ENCODE measurements at places on chromosomes 2 and 18.

DNA sequence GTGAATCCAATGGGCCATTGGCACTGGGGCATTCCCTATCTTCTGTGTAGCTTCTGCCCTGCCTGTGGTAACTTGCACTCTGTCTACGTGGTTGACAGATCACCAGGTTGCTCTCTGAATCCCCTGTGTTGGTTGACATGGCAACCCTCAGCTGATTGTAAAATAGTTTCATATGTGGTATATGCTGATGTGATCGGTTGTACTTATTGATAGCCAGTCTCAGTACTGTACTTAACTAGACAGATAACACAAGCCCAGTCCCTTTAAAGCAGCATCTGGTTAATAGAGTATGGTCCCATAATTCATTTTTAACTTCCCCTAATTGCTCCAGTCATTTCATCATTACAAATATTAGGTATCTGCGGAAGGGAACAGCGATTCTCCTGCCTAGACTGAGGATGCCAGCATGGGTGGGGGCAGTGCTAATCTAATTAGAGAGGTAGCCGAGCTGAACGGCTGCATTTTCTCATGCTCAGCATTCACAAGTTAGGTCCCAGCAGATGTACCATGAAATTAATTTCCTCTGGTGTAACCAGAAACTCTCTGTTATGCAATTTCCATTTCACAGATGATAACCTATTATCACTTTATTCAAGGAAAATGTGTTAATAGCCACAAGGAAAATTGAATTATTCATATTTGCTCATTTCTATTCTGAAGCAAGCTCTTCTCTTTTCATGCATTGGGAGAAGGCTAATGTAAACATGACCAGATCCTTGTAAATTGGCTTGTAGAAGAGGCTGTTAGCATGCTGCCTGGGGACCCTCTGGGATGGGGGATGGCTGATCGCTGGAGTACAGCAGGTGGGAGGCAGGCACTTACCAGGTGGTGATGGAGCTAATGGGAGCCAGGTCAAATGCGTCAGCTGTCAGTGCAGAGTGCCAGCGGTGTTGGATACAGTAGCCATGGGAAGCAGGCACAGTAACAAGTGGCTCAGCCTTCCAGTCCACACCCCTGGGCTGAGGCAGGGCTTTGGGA is 608.3 kb downstream of the GALR1 start:
- no peak for DNase-seq

DNA sequence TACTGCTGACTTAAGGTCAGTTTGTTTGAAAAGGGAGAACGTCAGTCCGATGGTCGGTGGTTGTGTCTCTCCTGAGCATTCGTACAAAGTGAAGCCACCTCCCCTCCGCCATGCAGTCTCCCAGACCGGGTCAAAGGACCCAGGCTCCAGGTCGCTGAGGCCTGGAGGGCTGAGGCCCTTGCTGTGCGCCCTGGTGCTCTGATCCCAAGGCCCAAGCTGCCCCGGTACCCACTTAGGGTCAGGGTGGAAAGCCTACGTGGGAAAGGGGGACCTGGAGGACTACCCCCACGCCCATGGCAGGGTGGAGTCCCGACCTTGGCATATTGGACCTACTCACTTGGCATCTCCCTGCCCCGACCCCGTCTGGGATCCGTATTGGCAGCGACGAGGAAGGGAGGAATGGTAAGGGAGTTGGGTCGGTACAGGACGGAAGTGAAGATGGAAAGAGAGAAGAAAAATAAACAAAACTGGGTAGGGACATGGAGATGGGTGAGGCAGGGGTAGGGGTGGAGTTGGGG is 8.0 kb upstream of the SIX3 start:
- DNase-seq: no peak

DNA sequence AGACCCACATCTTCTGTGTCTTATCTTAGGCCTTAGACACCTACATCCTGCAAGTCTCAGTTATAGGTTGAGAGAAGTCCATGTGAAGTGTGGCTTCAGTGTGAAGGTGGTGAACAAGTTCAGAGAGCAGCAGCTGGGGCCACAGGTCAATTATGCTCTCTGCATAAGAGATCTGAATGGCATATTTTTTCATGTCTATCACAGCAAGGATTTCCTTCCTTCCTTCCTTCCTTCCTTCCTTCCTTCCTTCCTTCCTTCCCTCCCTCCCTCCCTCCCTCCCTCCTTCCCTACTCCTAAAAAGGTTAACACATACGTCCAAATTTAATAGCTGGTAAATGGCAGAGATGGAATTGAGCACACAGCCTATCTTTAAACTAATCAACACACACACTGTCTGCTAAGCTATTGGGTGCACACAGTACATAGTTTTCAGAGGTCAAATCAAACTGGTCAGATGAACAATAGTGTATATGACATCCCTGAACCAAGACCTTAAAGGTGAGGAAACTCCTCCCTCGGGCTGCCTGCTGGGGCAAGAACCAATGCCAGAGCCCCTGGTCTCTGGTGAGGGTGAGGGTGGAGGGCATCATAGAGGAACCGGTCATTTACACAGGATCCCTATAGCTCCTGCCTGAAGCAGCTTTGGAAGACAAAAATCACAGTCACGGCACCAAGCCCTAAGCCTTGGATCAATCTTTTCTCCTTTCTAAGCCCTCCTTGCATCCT is 240.9 kb downstream of the ICOS start:
- DNase-seq: no peak

DNA sequence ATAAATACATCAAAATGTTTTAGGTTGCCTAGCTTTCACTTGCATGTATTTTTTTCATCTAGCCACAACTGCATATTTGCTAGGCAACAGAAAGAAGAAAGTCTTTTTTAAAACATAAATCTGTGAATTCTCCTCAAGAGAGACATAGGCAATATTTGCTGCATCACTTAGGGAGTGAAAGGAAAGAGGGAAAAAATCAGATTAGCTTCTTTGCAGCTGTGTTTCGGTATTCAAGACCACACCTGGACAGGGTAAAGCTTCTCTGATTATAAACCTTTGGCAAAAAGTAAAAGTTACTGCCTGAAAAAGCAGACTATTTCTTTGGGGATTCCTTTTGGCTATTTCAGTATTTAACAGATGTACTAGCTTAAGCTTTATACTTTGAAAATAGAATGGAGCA is 280.9 kb upstream of the ZSWIM2 start:
- DNase-seq: no peak

- DNase-seq: no peak
Observed at GRCh38 chr18:32889615-32890593, 117.1 kb upstream of the KLHL14 start.

- DNase-seq: no peak
Observed at GRCh38 chr2:156046900-156047299, 285.6 kb downstream of the NR4A2 start.

- no peak for DNase-seq
Observed at GRCh38 chr2:32136097-32136496, 29.6 kb upstream of the SLC30A6 start.

- DNase-seq: no peak
Observed at GRCh38 chr2:184530959-184531358, 67.4 kb upstream of the ZNF804A start.

GRCh38 chr2:97851172-97851571 is 137.8 kb downstream of the ZAP70 start:
- no peak for DNase-seq

DNA sequence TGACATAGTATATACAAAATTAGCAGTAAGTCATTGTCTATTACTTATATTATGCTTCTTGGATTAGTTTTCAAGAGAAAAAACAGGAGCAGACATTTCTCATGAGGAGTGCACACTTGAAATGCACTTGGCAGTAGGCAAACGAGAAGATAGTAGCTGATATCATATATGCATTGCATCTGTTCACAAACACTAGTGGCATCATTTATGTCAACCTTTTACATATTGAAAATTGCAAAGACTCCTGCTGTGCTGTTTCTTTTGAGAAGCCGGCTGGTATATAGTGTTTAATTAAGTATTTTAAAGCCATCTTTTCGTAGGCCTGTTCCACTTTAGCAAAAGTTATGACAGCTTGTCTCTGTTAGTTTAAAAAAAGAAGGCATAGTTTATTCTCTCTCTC is 58.4 kb upstream of the SLC8A1 start:
- DNase-seq: no peak

DNA sequence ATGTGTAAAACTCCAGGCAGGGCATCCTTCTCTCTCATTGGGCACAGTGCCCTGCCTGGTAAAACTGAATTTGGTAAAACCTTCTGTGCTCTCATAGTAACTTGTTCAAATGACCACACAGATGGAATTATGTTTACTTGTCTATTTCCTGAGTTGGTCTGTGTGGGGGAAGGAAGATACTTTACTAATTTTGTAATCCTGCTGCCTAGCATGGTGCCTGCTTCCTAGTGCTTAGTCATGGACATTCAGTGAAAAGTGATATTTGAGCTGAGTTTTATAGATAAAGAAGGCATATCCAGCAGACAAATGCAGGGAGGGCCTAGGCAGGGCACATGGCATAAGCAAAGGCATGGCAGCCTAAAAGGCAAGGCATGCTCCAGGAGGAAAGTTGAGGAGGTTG is 199.4 kb downstream of the FSHR start:
- DNase-seq: no peak

GRCh38 chr2:231928901-231929725 is 2.9 kb upstream of the NPPC start:
- DNase-seq: no peak

DNA sequence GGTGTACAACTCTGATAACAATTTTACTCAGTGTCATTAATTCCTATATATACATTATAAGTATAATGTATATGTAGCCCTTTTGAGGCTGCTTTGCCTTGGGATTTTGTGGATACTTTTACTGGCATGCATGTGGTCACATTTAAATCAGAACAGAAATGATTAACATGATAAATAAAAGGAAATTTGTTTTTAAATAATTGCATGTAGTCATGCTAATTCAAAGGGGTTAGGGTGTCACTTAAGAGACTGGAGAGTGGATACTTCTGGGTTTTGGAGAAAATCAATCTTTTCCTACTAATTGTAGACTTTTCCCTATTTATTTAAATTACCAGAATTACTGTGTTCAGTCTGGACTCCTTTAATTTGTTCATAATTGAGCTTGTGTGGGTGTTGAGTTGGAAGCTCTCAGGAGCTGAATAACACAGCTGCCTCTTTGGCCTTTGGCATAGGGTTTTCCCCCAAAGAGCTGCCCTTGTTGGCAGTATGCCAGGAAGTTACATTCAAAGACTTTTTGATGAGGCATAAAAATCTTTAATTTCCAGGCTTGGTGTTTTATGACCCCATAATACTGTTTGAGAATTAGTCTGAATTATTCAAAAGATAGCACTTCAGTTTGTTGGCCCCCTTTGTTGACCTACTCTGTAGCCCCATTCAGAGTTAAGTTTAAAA is 484.7 kb upstream of the NRP2 start:
- no peak for DNase-seq

DNA sequence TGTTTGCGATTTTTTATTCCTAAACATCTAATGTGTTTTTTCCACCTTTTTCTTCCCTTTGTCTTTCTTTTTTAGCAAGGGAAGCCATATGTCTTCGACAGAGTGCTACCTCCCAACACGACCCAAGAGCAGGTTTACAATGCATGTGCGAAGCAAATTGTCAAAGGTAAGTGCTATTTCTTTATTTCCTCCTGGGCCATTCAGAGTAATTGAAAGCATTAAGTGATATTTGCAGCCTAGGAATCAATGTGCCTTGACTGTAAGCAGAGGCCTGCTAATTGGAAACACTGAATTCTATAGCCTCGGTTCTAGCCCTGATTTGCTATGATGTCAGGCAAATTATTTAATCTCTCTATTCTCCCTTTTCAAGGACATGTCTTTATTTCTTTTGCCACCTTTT is 47.0 kb downstream of the KIF5C start:
- no peak for DNase-seq

- DNase-seq: no peak
Observed at GRCh38 chr2:65417509-65418085, 14.8 kb downstream of the SPRED2 start.

- no peak for DNase-seq
Observed at GRCh38 chr2:155368934-155369333, 670.4 kb downstream of the KCNJ3 start.

DNA sequence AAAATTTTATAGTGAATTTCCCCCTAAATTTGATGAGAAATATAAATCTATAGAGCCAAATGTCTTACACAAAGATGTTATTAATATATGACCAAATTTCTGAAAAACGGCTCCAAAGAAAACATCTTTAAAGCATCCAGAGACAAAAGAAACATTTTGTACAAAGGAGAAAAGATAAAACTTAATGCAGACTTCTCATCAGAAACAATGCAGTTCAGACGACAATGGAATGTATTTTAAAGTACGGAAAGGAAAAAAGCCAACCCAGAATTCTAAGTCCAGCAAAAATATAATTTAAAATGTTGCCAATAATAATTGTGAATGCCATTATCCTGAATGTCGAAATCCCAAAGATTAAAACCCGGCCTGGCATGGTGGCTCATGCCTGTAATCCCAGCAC is 129.4 kb downstream of the MCFD2 start:
- no peak for DNase-seq

- DNase-seq: no peak
Observed at GRCh38 chr2:237403024-237403882, 10.7 kb downstream of the COL6A3 start.

DNA sequence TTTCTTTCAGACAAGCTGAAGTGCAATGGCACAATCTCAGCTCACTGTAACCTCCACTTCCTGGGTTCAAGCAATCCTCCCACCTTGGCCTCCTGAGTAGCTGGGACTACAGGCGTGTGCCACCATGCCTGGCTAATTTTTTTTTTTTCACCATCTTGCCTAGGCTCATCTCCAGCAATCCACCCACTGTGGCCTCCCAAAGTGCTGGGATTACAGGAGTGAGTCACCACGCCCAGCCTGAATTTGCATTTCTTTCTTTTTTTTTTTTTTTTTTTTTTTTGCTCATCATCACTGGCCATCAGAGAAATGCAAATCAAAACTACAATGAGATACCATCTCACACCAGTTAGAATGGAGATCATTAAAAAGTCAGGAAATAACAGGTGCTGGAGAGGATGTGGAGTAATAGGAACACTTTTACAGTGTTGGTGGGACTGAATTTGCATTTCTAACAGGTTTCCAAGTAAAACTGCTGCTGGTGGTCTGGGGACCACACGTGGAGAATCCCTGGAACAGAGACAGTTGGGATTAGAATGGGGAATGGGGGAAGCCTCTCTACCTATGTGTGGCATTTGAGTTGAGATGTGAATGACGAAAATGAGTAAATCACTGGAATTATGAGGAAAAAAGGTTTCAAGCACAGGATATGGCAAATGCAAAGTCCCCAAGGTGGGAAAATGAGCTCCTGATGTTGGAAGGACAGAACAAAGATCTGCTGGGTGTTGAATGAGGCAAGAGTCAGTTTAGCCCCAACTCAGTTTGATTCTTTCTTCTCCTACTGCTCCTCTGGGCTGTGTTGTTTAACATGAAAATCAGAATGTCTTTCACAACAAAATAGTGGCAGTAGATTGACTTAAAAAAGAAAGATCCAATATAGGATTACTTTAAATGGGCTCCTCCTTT is 88.8 kb upstream of the MAP4K4 start:
- DNase-seq: no peak

- no peak for DNase-seq
Observed at GRCh38 chr2:221434142-221434541, 138.0 kb downstream of the EPHA4 start.
